ENCODE measurements at places on chromosomes 4 and X.

DNA sequence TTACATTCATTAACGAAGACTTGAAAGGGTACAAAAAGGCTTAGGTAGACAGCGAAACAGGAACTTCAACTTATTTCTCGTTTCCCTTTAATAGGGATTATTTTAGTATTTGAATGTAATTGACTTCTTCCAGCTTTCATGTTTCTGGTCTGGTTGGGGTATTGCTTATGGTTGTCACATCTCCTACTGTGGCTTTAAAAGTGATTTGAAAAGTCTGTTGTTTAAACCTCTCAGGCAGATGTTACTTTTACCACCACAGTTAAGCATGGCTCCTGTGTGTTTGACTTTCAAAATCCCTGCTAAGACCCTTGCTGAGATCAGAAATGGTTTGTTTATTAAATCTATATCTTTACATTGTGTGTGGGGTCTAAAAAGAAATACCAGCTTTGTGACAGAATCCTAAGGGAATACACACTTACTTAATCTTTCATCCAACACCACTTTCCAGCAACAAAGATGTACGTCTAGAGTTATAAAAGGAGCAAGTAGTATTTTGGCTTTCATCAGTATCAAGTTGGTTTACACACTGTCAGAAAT, 661.2 kb downstream of the FAT4 start:
- DNase-seq = no peak

GRCh38 chrX:568311-568710, 62.3 kb upstream of the SHOX start:
- DNase-seq = peak; percentile 3

DNA sequence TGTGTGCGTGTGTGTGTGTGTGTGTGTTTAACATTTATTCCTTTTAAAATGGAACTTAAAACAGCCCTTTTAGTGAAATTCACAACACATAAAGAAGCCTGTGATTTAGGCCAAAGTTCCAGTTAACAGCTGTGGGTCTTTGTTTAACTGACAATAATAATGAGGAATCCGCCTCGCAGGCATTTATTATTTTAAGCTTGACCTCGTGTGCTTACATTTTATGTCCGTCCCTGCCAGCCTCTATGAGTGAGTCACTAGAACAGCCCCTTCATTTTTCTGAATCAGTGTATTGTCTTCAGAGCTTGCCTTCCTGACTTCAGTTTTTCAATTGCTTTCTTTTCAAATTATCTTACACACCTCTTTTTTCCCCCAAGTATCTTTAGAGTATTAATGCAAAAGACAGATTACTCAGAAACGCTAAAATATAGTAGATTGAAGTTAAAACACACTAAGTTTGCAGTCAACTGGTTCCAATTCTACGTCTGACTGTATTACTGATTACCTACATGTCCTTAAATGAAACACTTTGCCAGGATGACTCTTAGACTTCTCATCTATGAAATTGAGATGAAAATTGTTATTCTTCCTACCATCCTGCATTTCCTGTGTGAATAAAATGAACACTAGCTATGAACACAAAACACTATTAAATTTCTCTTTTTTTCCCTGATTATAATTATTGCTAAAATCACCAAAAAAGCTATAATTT, 319.6 kb upstream of the HS3ST1 start:
- DNase-seq = no peak

- DNase-seq = no peak
Observed at GRCh38 chr4:18847249-18847890, 825.8 kb upstream of the LCORL start.

GRCh38 chr4:24007860-24008261, 118.0 kb upstream of the PPARGC1A start:
- DNase-seq = no peak

DNA sequence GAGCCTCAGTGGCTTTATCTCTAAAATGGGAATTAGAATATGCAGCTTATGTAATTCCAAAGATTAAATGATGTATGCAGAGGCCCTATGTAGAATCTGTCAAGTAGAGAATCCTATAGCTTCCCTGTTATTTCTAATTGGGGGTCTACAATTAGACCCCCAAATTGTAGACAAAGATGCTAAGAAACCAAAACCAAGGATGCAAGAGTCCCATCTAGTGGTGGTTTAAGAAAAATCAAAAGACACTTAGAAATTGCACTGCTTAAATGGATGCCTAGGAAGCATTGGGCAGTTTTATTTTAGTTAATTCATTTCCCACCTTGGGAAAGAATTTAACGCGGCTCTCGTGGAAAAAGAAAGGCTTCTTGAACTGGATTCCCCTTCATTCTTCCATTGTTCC, 115.2 kb downstream of the GABRA2 start:
- DNase-seq = peak; percentile 19

Data from hematopoietic multipotent progenitor cell treated with erythropoietin and hydrocortisone succinate and interleukin-3 and kit ligand, for 6 days (in vitro differentiated cells).